Activated T-cell treated with anti-CD3 and anti-CD28 coated beads, Interleukin-2, amount 50 U/mL, for 72 hours (primary cell): ENCODE measurements at places on chromosomes 16 and 17. TPM values are rescaled to one million over a fixed set of nuclear protein-coding genes. Genes with fewer than 3 reads are reported as not detected.

NXN gene
- 1.2 TPM for total RNA-seq

GJC1 gene
- total RNA-seq = 2.3 TPM

PABPN1L gene
- not detected for total RNA-seq

TTYH2 gene
- total RNA-seq = 5.3 TPM

GRCh38 chr17:62033317-62033716 is 31.8 kb downstream of the MED13 start:
- no peak for DNase-seq
- no peak overlapping the region for H3K27ac ChIP-seq
- H3K4me3 ChIP-seq = no peak overlapping the region
- H3K4me1 ChIP-seq = no peaks in the 10 kb centered on the region
- peaks cover 12% of the 10 kb centered on the region for H3K36me3 ChIP-seq

DNA sequence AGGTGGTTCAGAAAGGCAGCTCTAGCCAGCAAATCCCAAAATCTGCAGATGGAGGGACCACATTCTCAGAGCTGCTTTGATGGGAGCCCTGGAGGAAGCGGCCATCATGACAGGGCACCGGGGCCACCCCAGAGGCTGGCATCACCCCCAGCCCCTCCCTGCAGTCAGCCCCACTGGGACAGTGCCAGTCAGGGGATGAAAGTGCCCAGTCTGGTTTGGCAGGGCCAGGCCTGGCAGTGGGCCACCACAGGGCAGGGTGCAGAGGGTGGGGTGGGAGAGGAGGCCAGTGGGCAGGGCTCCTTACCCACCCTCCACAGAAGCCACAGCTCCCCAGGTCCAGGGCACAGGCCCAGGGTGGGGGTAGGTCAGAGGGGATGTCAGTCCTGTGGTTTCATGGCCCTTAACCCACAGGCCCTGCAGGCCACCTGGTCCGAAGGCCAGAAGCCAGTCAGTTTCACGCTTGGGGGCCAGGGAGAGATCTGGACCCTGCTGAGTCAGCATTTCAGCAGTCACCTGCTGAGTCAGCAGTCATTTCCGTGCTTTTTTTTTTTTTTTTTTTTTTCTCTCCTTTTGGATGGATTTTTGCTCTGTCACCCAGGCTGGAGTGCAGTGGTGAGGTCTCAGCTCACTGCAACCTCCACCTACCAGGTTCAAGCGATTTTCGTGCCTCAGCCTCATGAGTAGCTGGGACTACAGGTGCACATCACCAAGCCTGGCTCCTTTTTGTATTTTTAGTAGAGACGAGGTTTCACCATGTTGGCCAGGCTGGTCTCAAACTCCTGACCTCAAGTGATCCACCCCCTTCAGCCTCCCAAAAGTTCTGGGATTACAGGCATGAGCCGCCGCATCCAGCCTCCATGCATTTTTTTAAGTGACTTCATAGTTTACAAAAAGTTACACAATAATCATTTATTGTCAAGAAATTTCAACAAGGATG is 10.4 kb downstream of the SLC25A10 start:
- H3K27me3 ChIP-seq = peaks cover 12% of the 10 kb centered on the region
- no peak overlapping the region for H3K4me3 ChIP-seq
- no peaks in the 10 kb centered on the region for H3K36me3 ChIP-seq

DNA sequence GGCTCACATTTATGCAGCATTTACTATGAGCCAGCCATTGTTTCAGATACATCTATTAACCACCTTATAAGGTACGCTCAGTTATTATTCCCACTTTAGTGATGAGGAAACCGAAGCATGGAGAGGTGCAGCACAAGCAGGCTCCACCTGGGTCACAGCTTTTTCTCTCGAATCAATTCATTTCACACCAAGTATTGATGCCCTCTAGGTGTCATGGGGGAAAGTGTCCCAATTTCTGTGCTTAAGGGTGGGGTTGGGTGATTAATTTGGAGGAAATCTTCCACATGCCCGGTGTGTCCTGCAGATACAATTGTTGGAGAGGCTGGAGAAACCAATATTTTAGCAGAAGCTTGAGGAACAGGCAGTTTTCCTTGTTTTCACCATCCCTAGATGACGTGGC is 62.7 kb upstream of the DNAJA2 start:
- no peak overlapping the region for H3K4me3 ChIP-seq
- H3K27me3 ChIP-seq = peaks cover 20% of the 10 kb centered on the region
- no peak overlapping the region for H3K27ac ChIP-seq

- H3K4me3 ChIP-seq = no peak overlapping the region
- DNase-seq = no peak
- H3K27ac ChIP-seq = peak overlapping the region; percentile 73
- no peaks in the 10 kb centered on the region for H3K27me3 ChIP-seq
- H3K36me3 ChIP-seq = peaks cover 15% of the 10 kb centered on the region
- H3K4me1 ChIP-seq = peaks cover 26% of the 10 kb centered on the region
These were observed 5.0 kb upstream of the DHRS13 start for GRCh38 chr17:28907709-28908475.

GRCh38 chr16:31213877-31214707 is at the start of gene TRIM72:
TRIM72 (plus strand) TSS chr16:31214119; CDS start chr16:31214739, 620 bp downstream.
- DNase-seq = no peak
- no peak within 1 kb of the TSS for H3K27ac ChIP-seq
- peaks cover 53% of the 10 kb centered on the region for H3K27me3 ChIP-seq
- no peaks in the 10 kb centered on the region for H3K36me3 ChIP-seq
- H3K4me1 ChIP-seq = peaks cover 31% of the 10 kb centered on the region

DNA sequence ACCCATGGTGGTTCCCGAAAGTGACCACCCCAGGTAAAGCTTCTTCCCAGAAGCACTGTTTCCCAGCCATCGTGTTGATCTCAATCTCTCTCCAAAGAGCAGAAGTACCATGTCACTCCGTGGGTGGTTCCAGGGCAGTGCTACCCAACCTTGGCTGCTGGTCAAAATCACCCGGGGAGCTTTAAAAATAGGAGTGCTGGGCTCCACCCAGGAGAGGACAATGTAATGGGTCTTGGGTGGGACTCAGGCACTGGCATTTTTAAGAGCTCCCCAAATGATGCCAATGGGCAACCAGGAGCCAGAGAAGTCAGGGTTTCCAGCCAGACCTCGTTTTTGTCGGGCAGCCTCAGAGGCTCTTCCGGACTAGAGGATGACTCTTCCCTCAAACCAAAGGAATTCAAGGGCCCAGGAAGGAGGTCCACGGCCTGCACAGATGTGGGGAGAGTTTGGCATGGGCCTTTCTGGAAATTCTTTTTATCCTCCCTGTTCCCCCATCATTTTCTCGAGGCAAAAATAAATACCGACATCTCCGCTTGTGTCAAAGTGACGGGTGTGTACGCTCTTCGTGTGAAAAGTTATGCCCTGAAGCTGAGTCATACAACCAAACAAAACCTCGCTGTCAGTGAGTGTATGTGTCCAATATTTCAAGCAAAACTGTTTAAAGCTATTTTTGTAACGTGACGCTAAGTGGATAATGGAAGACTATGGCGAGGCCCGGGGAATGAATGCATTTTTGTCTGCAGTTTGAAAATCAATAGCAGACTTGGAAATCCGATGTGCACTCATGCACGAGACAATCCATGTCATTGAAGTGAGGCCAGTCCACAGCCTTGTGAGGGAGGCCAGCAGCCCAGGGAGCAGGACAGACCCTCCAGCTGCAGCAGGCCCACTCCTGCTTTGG is 364.1 kb downstream of the FOXL1 start:
- H3K4me1 ChIP-seq = no peaks in the 10 kb centered on the region
- H3K36me3 ChIP-seq = no peaks in the 10 kb centered on the region
- no peak for DNase-seq
- no peak overlapping the region for H3K27ac ChIP-seq

- peaks cover 21% of the 10 kb centered on the region for H3K27me3 ChIP-seq
- no peak overlapping the region for H3K4me3 ChIP-seq
- H3K27ac ChIP-seq = no peak overlapping the region
- no peaks in the 10 kb centered on the region for H3K4me1 ChIP-seq
These were observed 143.1 kb downstream of the CDH13 start for GRCh38 chr16:82769845-82770244.
